ENCODE measurements at places on chromosomes 7 and 10. TPM values are rescaled to one million over a fixed set of nuclear protein-coding genes. Genes with fewer than 3 reads are reported as not detected.

ZNF117 gene
- total RNA-seq = 4.8 TPM

CYP2C19 gene
- not detected for total RNA-seq

ADGRA1 gene
- total RNA-seq = not detected

ZCWPW1 gene
- 6.5 TPM for total RNA-seq

OR2A7 gene
- 10.0 TPM for total RNA-seq

ZFYVE27 gene
- 25.7 TPM for total RNA-seq

UNCX gene
- total RNA-seq = not detected

VGF gene
- total RNA-seq = 12.8 TPM

ARL3 gene
- 7.0 TPM for total RNA-seq

CLRN3 gene
- total RNA-seq = not detected

KNDC1 gene
- 2.4 TPM for total RNA-seq

FAM25G gene
- not detected for total RNA-seq

EVX1 gene
- not detected for total RNA-seq

MMP21 gene
- total RNA-seq = not detected

DNA sequence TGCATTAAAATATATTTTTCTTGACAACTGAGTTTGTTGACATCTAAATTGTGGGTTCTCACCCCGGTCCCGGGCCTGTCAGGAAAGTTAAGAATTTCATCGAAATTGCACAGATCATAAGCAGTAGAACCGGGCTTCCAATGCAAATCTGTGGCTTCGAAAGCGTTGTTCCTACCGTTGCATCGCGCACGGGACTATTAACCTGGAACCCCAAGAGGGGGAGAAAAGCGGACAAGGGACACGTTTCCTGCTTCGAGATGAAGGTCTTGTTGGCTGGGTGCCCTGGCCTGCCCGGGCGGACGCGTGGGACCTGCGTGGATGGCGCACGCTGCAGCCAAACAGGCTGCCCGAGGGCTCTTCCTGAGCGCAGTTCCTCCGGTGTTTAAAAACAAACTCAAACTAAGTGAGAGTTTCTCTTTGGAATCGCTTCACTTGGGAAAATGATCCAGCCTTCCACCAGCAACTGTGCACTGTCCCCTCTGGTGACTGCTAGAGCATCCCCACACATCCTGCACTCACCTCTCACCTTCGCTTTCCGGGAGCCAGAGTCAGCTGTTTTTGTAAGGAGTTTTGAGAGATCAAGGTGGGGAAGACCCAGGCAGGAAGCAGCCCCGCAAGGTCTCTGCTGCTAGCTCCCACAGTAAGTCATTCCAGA, 5.1 kb upstream of the TBX20 start:
- no peak for DNase-seq

- no peak for DNase-seq
Measured at GRCh38 chr10:127561647-127562046, 12.5 kb downstream of the NPS start.

GRCh38 chr10:125060026-125060425, 100.3 kb downstream of the CTBP2 start:
- DNase-seq = no peak

- no peak for DNase-seq
Measured at GRCh38 chr7:68622500-68622899, 975.8 kb upstream of the AUTS2 start.

DNA sequence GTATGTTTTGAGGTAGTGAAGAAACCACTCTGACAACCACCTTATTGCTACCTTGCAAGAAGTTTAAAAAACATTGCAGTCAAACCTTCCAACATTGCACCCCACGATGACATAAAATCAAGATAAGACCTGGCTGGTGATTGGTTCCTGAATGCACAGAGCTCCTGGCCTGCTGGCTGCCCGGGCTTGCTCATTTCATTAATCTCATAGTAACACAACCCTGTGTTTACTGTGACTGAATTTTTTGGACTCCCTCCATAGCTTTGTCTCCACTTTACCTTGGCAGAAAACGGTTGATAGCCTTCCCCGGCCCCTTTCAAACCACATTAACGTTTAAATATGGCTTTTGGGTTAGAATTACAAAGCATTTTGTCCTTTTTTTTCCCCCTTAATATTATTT, 27.5 kb downstream of the VWA2 start:
- peak; percentile 72 for DNase-seq

DNA sequence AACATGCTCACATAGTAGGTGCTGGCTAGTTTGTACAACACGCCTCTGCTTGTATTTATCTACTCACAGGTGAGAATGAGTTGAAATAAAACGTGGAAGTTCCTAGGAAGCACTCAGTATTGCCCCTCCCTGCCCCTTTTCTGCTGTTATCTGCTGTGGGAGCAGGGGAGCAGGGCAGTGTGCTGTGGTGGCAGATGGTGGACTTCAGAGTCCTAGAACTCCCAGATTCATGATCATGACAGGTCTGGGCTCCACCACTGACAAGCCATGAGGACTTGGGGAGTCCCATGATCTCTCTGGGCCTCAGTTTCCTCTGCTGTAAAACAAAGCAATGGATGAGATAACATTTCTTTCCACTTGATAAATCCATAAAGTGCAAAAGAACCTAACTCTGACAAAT, 11.6 kb upstream of the PRKCQ start:
- no peak for DNase-seq

GRCh38 chr7:91286432-91286831, 22.2 kb downstream of the FZD1 start:
- no peak for DNase-seq

- peak; percentile 50 for DNase-seq
Measured at GRCh38 chr10:105952153-105952552, 1212.4 kb downstream of the SORCS1 start.

DNA sequence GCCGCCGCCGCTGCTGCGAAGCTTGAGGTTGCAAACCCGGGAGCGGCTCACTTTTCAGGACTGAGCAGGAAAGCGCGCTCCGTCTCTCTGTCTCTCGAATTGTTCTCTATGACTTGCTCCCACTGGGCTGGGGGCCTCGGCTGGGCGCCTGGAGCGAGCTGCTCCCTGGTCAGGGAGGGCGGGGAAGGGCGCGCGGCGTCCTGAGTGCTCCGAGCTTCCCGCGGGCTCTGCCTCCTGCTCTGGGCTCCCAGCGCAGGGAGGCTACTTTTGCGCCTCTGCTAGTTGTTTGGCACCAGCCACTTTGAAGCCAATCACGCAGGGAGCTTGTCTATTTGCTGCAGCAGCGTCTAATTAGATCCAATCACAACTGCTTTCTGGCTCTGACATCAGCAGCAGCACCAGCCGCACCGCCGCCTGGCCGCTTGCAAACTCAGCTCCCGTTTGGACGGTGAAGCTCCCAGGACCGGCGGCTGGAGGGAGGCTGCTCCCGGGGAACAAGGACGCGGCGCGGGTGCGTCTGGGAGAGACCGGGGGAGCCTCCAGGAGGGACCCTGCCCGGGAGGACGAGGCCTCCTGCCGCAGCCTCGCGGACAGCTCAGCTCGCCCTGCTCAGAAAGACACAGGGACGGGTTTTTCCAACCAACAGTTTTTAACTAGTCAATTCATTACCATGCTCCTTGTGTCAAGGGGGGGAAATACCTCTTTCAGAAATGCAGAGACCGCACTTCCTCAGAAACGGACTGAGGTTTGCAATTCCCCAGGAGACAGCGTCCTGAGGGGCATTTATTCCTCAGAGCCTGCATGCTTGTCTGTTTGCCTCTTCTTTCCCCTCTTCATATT, at the start of gene ADARB2:
Gene ADARB2, minus strand, starts transcription at position 304 of the 840 bp plus-strand sequence.
- peak; percentile 92 for DNase-seq

GRCh38 chr7:133349101-133349500, 96.2 kb downstream of the EXOC4 start:
- no peak for DNase-seq

- no peak for DNase-seq
Measured at GRCh38 chr7:127979728-127980126, 51.5 kb downstream of the LRRC4 start.

DNA sequence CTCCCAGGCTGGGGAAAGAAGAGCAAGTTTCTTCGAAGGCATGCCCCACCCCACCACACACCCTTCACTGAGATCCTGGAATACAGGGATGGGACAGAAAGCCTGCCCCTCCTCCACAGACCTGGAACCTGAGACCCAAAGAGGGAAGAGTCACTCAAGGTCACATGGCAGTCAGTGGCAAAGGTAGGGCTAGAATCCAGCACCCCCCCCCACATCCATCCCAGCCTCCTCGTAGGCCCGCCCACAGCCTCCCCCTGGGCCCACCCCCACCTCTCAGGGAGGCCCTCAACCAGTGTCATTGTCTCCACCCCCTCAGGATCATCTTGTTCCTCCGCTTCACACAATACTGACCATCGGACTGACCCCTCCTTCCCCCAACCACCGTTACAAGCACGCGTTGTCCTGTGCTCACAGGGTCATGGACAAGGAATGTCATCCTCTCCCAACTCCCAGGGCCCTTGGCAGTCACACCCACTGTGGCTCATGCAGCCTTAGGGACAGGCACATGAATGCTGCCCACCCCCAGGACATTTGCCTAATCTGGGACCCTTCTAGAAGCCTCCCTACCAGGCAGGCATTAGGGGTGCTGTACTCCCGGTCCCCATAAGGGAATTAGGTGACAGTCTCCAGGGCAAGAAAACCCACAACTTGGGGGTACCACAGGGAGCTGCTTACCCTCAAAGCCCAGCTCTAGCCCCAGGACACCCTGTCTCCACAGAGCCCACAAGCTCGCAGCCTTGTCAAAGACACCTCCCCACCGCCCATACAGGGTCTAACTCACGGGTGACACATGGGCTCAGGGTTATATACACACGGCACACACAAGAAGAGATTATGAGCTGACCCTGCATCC, 1.4 kb downstream of the KCNH2 start:
- DNase-seq = no peak

DNA sequence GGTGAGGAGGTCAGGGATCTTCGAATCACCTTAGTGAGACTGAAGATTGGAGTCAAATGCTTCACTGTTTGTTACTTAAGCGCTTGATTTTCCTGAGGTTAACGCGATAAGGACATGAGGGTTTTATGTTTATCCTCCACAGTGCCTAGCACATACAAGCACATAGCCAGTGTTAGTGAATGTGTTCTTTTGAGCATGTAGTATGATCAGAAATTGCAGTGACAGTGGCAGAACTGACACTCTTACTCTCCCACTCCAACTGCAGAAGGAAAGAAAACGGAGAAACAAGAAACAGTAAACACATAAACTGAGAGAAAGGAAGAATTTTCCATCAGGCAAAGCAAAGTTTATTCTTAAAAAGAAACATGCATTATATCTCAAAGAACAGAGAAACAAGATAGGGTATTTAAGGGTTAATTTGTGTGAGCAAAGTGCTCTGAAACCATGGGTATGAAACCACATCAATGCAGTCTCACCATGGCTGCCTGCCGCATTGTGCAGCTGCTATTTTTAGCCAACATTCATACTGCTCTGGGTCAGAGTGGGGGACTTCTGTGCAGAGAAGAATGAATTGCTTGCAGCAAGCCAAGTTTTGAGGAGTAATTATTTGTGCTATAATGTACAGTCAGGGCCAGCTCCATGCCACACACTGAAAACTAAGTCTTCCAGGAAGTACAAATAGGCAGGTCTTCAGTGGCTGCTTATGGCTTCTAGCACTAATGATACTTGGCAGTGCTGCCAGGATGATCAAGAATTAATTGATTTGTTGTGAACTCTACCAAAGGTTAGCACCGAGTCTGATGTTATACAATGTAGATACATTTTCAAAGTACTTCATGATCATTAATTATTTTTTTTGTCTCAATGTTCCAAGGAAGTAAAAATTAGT, 152.0 kb downstream of the MACC1 start:
- DNase-seq = no peak

DNA sequence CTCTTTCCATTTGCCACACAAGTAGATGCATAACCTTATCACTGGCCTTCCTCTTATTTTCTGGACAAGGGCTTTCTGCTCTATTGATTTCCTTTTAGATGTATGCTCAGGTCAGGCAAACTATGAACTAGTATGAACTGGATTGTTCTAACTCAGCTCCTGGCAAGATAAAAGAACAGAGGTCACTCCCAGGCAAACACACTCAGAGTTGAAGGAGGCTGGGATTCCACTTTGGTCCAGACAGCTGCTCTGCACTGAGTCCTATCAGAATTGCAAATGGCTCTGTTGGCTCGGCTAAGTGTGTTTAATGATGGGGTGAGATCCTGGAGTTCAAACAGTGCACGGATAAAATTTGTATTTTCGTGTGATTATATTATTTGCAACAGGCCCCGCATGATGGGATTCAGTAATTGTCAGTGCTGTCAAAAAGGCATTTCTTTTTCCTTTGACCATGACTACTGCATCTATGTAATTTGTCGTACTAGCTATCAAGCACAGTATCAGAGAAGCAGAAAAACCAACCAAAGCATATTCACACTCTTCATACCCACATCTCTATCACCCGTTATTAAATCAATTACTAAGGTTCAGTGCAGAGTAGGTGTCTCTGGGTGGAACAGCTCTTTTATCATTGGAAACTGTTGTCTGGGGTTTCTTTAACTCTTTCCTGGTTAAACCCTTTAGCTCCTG, 288.1 kb upstream of the PRKCQ start:
- no peak for DNase-seq

DNA sequence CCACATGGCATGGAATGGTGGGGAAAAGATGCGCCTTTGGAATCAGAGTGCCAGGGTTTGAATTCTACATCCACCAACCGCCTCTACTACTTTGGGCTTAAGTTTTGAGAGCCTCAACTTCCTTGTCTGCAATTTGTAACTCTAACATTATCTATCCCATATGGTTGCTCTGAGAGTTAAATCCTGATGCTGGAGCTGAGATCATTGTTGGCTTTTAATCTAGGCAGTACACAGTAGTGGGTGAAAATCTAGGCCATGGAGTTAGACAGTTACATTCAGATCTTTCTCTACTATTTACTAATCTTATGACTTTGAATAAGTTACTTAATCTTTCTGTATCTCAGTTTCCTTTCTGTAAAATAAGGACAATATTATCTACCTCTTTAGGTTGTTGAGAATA, 149.7 kb upstream of the AOAH start:
- no peak for DNase-seq

DNA sequence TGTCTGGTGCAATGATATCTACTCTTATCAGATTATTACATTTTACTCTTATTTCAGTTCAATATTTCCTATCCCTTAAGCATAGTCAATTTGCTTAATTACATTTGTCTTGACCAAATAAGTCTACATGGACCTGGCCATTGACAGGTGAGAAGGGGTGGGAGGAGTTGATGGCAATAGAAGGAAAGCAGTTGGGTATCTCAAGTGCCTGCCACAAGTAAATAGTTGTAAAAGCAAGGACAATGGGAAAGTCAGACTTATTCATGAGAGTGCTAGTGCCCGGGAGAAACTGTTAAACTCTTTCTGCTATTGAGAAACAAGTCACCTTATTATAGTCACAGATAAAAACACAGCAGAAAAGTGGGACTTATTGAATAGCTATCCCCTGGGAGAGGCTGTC, 32.4 kb upstream of the HGF start:
- DNase-seq = no peak

GRCh38 chr7:33806298-33807154, 98.8 kb upstream of the BMPER start:
- DNase-seq = no peak

GRCh38 chr7:115135769-115136410, 214.0 kb downstream of the MDFIC start:
- no peak for DNase-seq

Measured in MCF 10A (cell line).